Glomerular endothelial cell (primary cell): ENCODE measurements at places on chromosomes 12 and 14. TPM values are rescaled to one million over a fixed set of nuclear protein-coding genes. Genes with fewer than 3 reads are reported as not detected.

- DNase-seq, result no peak
These were observed at the start of gene ARHGEF40 for GRCh38 chr14:21070083-21070609. Gene ARHGEF40 (plus strand): TSS chr14:21070304. CDS start chr14:21070397, 93 bp downstream.

GRCh38 chr14:32761381-32761968 is 177.2 kb upstream of the NPAS3 start:
- DNase-seq, result no peak

DNA sequence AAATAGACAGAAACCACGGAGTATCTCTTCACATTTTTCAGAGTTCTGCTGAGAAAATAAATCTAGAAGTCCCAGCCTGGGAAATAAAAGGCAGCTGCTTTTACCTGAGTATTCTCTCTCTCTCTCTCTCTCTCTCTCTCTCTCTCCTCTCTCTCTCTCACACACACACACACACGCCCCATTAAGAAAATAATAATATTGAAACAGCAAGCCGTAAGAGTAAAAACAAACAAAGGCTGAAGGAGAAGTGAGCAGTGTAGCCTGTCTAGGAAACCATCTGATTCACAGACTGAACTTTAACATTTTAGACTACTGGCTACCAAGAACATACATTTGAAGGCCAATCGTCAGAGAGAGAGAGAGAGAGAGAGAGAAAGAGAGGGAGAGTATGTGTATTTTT is 8.4 kb downstream of the PTHLH start:
- DNase-seq, result no peak

DNA sequence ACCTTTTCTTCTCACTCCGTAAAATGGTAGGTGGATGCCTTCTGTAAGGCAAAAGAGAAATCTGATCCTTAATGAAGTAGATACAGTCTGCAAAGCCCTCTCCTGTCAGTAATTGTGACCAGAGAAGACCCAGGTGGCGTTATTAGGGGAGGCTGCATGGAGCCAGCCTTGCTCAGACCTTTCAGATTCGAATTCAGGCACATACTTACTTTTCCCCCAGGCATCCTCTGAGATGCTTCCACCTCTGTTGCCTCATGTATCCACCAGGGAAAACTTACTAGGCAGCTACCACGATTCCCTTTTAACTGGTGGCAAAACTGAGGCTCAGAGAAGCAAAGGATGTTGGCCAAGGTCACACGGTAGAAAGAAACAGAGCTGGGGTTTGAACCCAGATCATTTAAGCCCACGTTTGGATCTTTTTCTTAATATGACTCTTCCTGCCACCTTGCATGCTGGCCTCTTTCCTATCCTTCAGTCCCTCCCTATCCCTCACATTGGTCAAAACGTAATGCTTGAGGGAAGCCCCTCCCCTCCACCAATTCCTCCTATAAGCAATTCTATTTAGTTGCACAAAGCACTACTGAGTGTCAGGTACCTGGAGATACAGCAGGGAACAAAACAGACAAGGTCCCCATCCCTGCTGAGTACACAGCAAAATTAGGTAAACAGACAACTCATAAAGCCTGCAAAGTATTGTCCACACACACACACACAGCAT is 179.4 kb downstream of the KSR2 start:
- no peak for DNase-seq

- no peak for DNase-seq
These were observed 26.0 kb upstream of the RXYLT1 start for GRCh38 chr12:63753743-63754142.

DNA sequence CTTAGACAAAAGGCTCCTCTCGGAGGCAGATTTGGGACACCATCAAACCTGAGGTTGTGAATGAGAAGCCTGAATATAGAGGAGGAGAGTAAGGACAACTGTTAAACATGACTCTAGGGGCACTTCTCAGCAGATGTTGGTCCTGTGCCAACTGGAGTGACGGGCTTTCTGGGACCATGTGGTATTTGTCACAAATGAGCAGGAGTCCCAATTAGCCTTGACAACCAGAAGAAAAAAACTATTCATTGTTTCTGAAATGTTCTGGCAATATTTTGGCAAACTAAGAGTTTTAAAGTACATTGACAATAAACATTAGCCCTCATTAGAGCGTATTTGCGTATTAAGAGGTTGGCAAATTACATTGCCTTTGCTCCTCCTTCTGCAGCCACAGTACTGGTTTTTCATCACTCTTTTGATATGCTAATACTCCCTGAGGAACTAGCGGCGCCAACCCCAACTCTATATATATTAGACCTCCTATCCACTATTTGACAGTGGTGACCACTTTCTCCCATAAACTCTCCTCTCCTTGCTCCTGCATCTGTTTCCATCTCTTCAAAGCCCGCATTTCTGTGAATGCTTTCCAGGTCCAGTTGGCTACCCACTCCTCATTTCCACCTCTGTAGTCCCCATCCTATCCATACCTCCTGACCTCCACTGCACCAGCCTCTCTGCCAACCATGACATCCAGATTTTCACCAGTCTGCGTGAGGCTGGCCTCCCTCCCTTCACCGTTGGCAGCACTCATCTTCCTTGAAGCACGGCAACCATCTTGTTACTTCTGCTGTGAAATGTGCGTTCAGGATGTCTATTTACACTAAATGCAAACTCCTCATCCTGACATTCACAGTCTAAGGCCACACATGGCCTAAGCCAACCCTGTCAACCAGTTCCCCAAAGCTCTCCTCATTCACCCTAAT is 100.7 kb downstream of the ZFC3H1 start:
- DNase-seq, result no peak

GRCh38 chr14:95228240-95228639 is 70.9 kb upstream of the DICER1 start:
- no peak for DNase-seq

DNA sequence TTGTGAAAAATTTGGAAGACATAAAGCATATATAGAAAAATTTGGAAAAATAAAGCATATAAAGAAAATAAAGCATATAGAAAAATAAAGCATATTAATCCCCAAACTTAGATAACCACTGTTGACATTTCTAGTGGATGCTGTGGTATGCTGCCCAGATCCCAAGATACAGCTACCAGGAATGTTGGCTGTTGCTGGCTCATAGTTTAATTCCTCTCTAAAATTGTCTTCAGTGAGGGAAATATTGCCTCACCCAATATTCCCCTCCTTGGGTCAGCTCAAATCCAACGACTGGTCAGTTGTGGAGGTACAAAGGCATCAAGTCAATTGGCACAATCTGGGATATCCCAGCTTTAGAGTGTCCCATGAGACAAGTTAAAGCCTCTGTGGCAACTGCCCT is 10.1 kb upstream of the KICS2 start:
- no peak for DNase-seq

DNA sequence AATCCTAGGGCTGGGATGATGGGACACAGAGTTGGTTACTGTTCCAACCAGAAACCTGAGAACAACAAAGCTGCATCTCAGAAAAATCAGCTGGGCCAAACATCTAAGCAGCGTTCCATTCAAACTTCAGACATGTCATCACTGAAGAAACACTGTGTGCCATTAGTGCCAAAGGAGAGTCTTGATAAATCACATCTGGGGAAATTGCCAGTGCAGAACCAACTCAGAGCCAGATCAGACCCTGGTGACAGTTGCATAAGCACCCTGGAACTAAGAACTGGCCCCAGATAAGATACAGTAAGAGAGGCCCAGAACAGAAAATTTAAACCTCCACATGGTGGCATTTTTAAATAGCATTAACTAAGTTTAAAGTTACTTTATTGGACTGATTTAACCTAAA is 482.8 kb downstream of the PRKD1 start:
- no peak for DNase-seq

- DNase-seq, result no peak
These were observed 104.2 kb upstream of the RTL1 start for GRCh38 chr14:101007765-101008164.

DNA sequence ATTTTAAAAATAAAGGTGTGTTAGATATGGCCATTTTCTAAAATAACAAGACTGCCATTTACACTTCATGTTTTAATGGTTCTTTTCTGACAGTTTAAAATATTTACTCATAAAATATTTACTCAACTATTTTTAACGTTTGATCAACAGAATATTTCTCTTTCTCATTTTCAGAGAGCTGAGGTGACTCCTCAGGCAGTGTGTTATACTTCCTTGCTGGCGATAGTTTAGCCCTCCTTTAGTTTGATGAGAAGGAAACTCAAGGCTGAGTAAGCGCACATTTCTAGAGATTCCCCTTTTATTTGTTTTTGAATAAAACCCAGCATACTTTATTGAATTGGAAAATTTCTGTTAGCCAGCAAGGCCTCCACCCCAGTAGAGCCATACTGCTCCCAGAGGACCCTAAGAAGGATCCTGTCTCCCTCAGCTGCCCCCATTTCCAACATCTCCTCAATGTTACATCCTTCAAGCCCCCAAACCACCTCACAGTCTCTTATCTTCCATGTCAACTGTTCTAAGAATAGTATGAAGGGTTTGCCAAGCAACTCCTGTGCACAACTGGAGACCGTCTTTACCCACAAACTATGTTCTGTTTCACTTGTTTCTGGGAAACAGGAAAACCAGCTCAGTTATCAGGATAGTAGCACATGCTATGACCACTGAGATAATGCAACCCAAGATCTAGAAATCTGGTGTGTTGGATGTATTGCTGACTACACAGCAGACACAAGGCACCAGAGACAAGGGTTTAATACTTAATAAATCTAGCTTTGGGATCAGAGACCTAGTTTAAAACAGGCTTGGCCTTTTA is 129.5 kb downstream of the STXBP6 start:
- no peak for DNase-seq

GRCh38 chr14:73712540-73713180 is 1.5 kb downstream of the PNMA1 start:
- DNase-seq, result no peak

GRCh38 chr14:95039259-95039992 is 117.9 kb downstream of the DICER1 start:
- DNase-seq, result no peak

DNA sequence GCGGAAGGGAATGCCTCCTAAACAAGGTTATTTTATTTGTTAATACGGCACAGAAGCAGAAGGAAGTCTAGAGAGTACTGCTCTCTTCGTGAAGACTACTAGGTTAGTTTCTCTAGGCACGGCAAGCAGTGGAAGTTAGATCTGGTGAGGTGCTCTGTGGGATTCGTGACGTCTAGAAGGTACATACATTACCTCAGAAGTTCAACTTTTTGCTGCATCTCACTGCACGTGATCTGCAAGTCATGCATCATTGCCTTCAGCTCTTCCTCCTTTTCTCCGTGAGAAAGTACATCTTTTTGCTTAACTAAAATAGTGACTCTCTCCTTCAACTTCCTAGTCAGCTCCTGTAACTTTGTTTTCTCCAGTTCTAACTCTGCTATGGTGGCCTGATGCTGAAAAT is 74.7 kb downstream of the NIN start:
- DNase-seq, result no peak

- DNase-seq, result no peak
These were observed 33.4 kb downstream of the NELL2 start for GRCh38 chr12:44842669-44843068.

DNA sequence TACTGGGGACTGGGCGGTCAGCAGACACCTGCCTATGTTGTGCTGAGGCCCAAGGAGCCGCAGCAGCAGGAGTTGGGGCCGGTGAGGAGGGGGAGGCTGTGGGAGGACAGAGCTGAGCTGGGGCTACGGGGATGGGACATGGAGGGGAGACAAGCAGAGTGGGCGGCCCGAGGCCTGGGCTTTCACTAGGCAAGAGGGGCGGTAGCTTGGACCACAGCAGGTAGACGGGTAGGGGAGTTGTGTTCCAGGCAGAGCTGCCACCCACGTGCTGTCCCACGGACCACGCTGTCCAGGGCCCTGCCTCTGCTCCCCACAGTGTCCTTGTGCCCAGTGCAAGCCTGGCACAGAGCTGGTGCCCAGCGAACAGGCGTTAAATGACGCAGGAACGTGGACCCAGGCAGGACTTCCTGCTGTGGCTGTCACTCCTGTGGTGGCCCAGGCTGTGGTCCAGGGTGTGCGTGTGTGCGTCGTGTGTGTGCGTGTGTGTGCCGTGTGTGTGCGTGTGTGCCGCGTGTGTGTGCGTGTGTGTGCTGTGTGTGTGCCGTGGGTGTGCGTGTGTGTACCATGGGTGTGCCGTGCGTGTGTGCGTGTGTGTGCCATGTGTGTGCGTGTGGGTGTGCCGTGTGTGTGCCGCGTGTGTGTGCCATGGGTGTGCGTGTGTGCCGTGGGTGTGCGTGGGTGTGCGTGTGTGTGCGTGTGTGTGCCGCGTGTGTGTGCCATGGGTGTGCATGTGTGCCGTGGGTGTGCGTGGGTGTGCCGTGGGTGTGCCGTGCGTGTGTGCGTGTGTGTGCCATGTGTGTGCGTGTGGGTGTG is 6.8 kb downstream of the CEP170B start:
- no peak for DNase-seq

The PAPLN gene
- total RNA-seq, result 17.1 and 58.0 TPM in 2 replicates

The KLRB1 gene
- total RNA-seq, result not detected in 2 replicates

The CBX5 gene
- 41.5 and 49.4 TPM in 2 replicates for total RNA-seq

The CEBPE gene
- total RNA-seq, result not detected in 2 replicates

The KIF26A gene
- 8.0 and 19.8 TPM in 2 replicates for total RNA-seq

The FOXG1 gene
- total RNA-seq, result not detected in 2 replicates

The DNAJC22 gene
- 0.48 and 1.2 TPM in 2 replicates for total RNA-seq

The FSCB gene
- total RNA-seq, result not detected in 2 replicates
